ENCODE measurements at places on chromosomes 1 and 21.

DNA sequence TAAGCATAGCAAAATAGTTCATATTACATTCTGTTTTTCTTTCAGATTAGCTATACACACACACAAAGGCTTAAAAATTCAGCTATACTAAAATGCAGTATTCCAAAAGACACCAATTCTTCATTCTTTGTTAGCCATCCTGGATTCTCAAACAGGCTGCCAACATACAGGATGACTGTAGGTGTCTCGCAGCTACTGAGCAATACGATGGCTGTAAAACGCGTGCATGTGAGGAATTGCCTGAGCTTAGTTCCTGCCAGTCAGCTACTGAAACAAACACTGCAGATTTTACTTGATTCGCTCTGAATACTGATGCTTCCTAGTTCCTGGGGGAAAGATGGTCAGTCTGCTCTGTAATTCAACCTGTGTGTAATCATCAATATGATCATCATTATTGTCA lies 24.7 kb upstream of the HMGN1 start:
- DNase-seq: no peak

GRCh38 chr21:33578959-33579542 lies 9.4 kb downstream of the DONSON start:
- no peak for DNase-seq

- DNase-seq: no peak
Observed at GRCh38 chr1:220827445-220828178, 40.9 kb downstream of the MTARC1 start.

DNA sequence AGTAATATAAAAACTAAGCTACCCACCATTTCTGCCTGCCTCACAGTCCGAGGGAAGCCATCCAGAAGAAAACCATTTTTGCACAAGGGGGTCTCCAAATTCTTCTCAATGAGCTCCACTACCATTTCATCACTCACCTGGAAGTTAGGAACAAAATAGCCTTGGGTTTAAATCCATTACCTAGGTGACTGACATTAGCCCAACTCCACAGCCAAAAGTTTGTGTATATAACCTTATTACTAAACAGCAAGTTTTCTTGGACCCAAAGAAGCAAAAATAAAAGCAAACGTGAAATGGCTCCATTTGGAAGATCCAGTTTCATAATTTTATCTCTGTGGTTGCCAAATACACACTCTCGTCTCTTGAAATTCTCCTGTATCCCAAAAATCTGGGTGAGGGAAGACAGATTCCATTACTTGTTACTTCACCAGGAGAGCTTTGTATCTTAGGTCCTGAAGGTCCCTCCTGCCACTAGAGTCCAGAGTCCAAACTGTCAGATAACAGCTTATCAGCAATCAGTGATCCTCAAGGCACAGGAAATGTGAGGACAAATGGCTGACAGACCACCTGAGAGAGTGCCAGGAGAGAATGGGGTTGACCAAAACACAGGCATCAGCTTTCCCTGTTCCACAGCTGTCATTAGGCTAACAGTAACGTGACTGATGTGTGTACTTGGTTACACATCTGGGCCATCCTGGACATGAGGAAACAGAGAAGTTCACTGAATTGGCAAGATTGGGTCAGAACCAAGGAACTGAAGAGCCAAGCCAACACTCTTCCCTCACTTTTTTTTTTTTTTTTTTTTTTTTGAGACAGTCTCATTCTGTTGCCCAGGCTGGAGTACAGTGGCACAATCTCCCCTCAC lies 14.9 kb downstream of the AK2 start:
- no peak for DNase-seq

DNA sequence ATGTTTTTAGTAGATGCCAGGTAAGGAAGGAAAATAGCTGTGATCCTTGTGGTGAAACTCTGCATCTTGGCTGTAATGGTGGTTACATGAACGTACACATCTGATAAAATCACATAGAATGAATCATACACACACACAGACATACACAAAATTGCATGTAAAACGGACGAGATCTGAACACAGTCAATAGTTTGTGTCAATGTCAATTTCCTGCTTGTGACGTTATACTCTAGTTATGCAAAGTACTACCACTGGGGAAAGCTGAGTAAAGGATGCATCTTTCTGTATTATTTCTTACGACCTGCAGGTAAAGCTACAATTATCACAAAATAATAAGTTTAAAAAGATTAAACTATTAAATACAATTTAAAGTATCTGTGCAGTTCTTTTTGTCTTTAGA lies 493.7 kb upstream of the ZP4 start:
- DNase-seq: no peak

DNA sequence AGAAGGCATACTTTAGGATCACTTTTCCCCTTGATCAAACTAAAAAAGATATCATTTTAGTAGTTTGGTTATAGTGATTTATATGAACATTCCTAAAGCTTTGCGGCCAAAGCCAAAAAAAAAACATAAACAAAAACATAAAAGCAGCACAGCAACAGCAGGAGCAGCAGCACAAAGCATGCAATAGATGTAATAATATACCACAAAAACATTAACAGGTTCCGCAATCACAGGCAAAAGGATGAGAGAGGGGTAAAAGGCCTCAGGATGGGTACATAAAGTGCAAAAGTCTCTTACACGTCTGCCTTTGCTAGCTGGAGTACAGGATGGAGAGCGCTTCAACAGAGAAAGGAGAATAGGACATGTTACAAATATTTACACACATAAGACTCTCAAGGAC lies 119.0 kb downstream of the COQ8A start:
- no peak for DNase-seq

DNA sequence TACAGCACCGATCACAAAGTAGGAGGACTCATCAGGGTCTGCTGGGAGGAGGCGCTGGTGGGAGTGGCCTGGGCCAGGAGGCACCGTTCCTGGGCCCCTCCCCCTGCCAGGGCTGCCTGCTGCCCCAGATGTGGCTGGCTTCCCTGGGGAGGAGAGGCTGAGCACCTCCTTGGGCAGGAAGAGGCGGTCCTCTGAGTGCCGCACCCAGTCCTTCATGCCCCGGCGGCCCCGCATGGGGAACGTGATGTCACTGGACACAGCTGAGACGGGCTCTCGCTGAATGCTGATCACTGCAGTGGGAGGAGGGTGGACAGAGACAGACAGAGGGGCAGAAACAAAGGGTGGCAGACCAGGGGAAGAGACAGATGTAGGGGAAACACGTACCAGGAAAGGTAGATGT lies 24.8 kb downstream of the ADGRB2 start:
- no peak for DNase-seq

DNA sequence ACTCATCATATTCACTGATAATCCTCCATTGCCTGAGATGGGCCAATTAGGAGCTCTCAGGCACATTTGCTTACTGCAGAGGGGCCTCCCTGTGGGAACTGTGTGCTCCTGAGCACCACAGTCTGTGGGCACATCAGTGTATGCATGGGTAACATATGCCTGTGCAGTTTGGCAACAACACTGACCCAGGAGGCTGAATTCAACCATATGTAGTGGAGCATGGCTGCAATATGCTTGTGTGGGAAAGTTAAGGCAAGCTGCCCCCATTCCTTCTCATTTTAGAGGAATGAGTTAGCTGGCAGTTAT lies 11.8 kb upstream of the FMOD start:
- DNase-seq: no peak

DNA sequence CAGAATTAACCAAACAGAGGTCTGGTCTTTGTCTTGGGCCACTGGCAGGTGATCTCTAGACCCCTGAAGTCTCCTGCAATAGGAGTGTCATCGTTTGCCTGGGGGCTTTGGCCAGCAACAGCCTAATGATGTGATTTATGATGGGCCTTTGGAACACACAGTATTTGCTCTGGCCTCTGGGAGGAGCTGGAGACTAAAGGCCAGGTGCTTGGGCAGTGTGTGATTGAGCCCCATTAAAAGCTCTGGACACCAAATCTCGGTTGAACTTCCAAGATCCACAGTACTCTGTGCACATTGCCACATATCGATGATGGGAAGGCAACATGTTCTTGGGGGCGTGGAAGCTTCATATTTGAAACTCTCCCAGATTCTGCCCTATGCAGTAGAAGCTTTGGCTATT lies 32.0 kb upstream of the TLR5 start:
- no peak for DNase-seq

GRCh38 chr1:3119725-3120124 lies 50.7 kb downstream of the PRDM16 start:
- DNase-seq: no peak

DNA sequence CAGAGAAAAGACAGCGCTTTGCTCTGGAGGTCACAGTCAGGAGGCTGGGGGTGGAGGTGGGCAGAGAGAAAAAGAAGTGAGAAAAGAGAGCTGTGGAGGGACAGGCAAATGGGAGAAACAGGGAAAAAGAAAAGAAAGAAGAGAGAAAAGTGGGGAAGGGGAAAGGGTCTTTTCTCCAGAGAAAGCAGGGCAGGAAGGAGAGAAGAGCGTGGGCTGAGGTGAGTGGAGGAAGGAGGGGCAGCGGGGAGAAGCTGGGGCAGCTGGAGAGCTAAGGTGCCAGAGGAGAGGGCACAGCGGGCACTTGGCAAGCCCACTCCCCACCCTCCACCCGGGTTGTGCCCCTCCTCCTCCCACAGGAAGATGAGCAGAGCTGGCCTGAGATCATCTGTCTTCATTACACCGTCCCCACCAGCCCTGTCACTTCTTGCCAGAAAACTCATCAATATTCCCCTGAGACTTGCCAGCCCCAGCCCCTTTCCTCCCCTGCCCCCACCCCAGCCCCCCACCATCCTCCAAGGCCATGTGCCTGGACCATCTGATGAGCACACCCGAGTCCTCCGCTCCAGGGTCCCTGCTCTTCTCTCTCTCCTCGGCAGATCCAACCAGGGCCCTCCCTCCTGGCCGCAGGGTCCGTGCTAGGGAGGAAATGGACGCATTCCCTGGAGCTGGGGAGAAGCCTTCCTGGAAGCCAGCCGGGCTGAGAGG lies 17.0 kb upstream of the BLACAT1 start:
- DNase-seq: no peak

DNA sequence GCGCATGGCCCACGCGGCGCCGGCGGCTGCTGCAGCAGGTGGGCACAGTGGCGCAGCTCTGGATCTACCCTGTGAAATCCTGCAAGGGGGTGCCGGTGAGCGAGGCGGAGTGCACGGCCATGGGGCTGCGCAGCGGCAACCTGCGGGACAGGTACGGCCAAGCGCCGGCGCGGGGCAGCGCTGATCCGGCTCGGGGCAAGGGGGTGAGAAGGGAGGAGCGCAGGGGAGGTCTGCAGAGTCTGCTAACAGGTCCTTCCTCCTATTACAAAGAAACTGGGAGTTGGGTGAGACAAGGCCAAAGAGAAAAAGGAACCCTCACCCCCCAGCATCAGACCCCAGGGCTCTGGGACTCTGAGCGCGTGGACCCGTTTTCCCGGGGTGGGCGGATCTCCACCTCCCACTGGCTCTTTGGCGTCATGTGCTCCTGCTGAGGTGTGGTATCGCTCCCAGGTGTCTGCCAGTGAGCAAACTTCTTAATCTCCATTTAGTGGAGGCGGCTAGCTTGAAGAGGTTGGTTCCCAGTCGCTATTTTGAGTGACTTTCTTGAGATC lies 431 bp downstream of the MTARC1 start:
- DNase-seq: no peak

- DNase-seq: no peak
Observed at GRCh38 chr1:91653183-91653582, 152.5 kb downstream of the CDC7 start.

- no peak for DNase-seq
Observed at GRCh38 chr1:66728021-66728420, 24.2 kb upstream of the DYNLT5 start.

DNA sequence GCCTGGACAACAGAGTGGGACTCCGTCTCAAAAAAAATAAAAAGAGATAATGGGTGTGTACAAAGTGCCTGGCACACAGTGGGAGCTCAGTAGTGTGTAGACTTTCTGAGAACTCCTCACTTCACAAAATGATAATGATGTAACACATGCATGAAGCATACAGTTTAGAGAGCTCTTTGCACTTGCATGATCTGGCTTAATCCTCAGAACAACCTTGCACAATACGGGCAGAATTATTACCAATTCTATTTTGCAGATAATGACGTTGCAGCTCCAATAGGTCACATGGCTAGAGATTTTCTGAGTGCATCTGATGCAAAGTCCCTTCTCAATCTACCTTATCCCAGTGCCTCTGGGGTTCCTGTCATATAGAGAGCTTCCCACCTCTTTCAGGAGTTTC lies 71.4 kb downstream of the CD247 start:
- no peak for DNase-seq

GRCh38 chr1:15262003-15262377 lies 15.0 kb downstream of the FHAD1 start:
- no peak for DNase-seq

DNA sequence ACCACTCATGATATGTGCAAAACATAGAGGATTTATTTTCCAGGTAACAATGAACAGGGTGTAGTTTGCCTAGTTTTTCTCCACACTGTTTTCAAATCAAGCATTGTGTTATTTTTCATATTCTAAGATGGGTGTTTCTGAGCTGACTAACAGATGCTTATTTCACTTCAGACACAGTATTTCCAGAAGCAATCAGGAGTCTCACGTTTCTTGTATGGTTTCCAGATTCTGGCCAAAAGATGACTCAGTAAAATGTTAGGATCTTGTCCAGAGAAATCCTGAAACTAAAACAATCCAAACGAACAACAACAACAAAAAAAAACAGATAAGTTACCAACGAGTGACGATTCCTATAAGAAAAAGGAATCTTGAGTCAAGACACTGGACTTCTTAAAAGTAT lies 5.3 kb downstream of the UTS2 start:
- DNase-seq: peak; percentile 61

- no peak for DNase-seq
Observed at GRCh38 chr1:84339503-84339902, 38.0 kb downstream of the SAMD13 start.

GRCh38 chr1:31701091-31701736 lies 2.6 kb downstream of the COL16A1 start:
- DNase-seq: peak; percentile 88

DNA sequence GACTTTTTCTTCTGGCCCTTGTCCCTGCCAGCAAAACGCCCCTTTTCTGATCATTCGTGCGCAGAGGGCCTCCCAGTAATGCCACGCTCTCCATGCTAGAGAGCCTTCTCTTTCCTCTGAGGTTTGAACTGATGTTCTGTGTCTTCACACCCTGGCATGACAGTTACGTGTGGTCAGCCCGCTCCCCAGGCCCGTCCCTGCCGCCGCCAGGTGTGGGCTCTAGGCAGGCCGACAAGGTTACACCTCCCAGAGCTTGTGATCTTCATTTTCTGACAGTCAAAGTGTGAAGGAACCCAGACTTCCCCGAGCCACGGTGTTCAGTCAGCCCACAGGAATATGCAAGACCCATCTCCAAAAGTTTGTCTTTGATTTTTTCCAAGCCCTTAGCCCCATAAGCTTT lies 265.6 kb downstream of the TM2D1 start:
- no peak for DNase-seq

GRCh38 chr1:22153660-22154437 lies 11.0 kb upstream of the WNT4 start:
- no peak for DNase-seq

Measured in AG20443 (cell line).